ENCODE measurements at places on chromosomes 1 and 21. TPM values are rescaled to one million over a fixed set of nuclear protein-coding genes. Genes with fewer than 3 reads are reported as not detected.

Gene EXO1
- polyA plus RNA-seq = 14.0 TPM

Gene RBM11
- 4.0 TPM for polyA plus RNA-seq

Gene DYRK1A
- polyA plus RNA-seq = 70.8 TPM

Gene CHRNB2
- polyA plus RNA-seq = 0.41 TPM

Gene S100A7A
- not detected for polyA plus RNA-seq

Gene BSND
- 5.7 TPM for polyA plus RNA-seq

Gene KRTAP19-1
- not detected for polyA plus RNA-seq

Gene HSD11B1
- polyA plus RNA-seq = 0.32 TPM

Gene INSRR
- polyA plus RNA-seq = 1.7 TPM

Gene PROK1
- polyA plus RNA-seq = 0.19 TPM

All from right renal pelvis (tissue), 4 donors.